ENCODE measurements at places on chromosomes 7 and 10. TPM values are rescaled to one million over a fixed set of nuclear protein-coding genes. Genes with fewer than 3 reads are reported as not detected.

Gene PNLIP
- total RNA-seq = not detected

Gene GHRHR
- not detected for total RNA-seq

Gene FAM25C
- not detected for total RNA-seq

Gene ASZ1
- not detected for total RNA-seq

Gene HDAC9
- total RNA-seq = 20.2 TPM

Gene PLAC9
- 1.9 TPM for total RNA-seq

Gene SLC18A2
- total RNA-seq = not detected

Gene GPC2
- total RNA-seq = 1.2 TPM

Gene LIPM
- total RNA-seq = not detected

Gene MBL2
- total RNA-seq = not detected

Gene KIF11
- total RNA-seq = 59.2 TPM

Gene GLI3
- 3.4 TPM for total RNA-seq

Gene GALNT17
- under 0.01 TPM for total RNA-seq

Gene ANXA11
- total RNA-seq = 54.7 TPM

Gene SEC31B
- 1.2 TPM for total RNA-seq

Gene HOXA7
- total RNA-seq = 0.77 TPM

Gene OR6V1
- not detected for total RNA-seq

Gene TAS2R41
- not detected for total RNA-seq

Gene SLC29A4
- total RNA-seq = 3.6 TPM

Gene ATOH7
- total RNA-seq = not detected

Gene SAMD8
- 39.5 TPM for total RNA-seq

Gene SPDYE6
- total RNA-seq = not detected

Gene ANKRD2
- total RNA-seq = 0.66 TPM

Gene OR2A42
- total RNA-seq = not detected

Gene NKX1-2
- not detected for total RNA-seq

Gene C10orf53
- total RNA-seq = under 0.01 TPM

Gene CNNM1
- 1.7 TPM for total RNA-seq

Gene GIMAP2
- total RNA-seq = 2.9 TPM

Gene TRPV5
- not detected for total RNA-seq

Gene ADAMTS14
- total RNA-seq = 4.0 TPM

Gene PDZD7
- 1.4 TPM for total RNA-seq

Gene OGA
- 142 TPM for total RNA-seq

Gene CHST15
- 4.6 TPM for total RNA-seq

Gene OR2A7
- total RNA-seq = not detected

Gene ENTPD7
- 32.5 TPM for total RNA-seq

Gene RTKN2
- 6.3 TPM for total RNA-seq

Gene TCERG1L
- not detected for total RNA-seq

Gene NPTX2
- total RNA-seq = 0.12 TPM

Gene TMEM225B
- total RNA-seq = 0.55 TPM

Gene SPDYE2B
- total RNA-seq = not detected

Gene CHAT
- not detected for total RNA-seq
